Stimulated activated CD8-positive, alpha-beta memory T cell treated with anti-CD3 and anti-CD28 coated beads, Interleukin-7, amount 100 ng/mL, for 1 hour (primary cell): ENCODE measurements at places on chromosomes 5 and 9.

GRCh38 chr5:138273834-138274188 lies 610 bp downstream of the GFRA3 start:
- no peak for DNase-seq

- DNase-seq, result no peak
These were observed 1821.0 kb downstream of the EFNA5 start for GRCh38 chr5:105849701-105850100.

- no peak for DNase-seq
These were observed 129.8 kb upstream of the IL12B start for GRCh38 chr5:159459951-159460538.

GRCh38 chr5:86030753-86031152 lies 587.0 kb upstream of the COX7C start:
- no peak for DNase-seq

DNA sequence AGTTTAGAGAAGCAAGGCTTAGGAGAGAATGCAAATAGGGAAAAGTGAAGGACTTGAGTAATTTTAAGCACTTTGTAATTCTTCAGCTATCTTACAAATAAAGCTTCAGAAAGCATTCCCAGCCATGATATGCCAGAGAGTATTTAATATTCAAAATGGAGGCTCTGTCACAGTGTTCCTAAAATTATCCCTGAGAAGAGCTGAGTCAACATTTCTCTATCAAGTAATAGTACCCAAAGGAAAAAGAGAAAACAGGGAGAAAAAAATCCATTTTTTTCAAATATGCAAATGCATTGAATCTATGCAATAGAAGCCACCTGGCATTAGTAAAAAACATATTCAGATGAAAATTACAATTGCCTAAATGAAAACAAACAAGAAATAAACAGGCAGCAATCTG lies 392.6 kb upstream of the FAM174A start:
- DNase-seq, result no peak

GRCh38 chr9:113446323-113446740 lies 17.2 kb upstream of the RGS3 start:
- DNase-seq, result no peak

DNA sequence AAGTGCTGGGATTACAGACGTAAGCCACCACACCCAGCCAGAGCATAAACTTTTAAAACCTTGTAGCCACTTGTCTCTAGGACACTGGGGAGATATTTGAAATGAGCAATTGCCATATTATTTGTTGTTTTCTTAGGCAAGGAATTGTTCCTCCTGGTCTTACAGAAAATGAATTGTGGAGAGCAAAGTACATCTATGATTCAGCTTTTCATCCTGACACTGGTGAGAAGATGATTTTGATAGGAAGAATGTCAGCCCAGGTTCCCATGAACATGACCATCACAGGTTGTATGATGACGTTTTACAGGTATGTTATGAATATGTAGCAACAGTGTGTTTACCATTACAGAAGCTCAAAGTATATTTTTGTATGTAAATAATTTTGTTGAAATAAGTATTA lies 30.5 kb downstream of the SFXN1 start:
- DNase-seq, result no peak

DNA sequence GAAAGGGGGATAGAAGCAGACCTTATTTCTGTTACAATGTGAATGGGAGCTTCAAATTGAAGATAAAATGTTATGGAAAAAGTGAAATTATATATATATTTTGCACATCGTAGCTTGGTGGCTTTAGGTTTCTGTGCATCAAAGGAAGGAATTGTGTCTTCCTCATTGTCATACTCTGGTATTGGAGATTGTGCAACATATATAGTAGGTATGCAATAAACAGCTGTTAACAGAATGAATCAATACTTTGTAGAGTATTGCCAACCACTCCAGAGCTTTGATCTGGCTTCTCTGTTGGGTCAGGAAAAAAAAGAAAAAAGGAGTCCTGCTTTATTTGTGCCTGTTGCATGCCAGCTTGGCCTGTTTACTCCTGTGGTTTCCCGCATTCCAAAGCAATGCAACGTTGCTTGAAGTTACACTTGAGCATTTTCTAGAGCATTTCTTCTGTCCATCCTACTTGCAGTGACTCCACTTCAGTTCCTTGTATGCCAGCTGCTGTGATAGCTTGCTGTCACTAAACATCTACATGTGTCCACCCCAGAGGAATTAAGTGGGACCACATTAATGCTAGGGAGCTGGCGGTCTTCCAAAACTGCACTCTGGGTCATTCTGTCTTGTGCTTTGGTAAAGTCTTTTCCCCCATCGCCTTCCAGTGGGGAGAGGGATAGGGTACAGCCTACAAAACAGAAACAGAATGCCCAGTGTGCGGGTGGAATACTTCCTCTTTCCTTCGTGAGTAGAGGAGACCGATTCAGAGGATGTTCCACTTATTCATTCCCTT lies 62.0 kb upstream of the MEF2C start:
- no peak for DNase-seq

- DNase-seq, result no peak
These were observed 13.3 kb downstream of the SPARC start for GRCh38 chr5:151673421-151673820.

DNA sequence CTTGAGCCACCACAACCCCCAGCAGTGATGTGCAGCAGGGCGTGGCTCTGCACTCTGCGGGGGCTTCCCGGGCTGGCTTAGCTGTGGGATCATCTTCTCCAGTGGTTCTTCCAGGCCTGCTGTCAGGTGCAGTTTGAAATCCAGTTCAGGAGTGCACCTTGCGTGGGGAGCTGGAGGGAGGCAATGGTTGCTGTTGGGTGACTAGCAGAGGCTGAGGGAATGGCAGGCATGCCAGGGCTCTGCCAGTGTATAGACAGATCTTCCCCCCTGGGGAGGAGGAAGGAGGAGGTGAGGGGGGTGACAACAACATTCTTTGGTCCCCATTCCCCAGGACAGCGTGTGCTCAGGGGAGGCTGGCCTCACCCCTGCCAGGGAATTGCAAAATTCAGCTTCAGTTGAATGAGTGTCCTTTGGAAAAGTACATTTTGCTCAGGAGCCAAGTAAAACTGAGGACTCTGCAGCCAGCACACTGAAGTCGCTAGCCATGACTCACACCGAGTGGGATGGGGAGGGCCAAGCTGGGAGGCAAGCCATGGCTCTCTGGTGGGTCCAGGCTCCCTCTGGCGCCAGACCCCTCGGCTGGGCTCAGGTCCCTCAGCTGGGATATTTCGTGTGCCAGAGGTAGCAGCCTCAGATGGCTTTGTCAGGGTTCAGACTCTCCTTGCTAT lies 35.0 kb downstream of the ERGIC1 start:
- DNase-seq, result no peak

- DNase-seq, result no peak
These were observed 377.7 kb upstream of the SMARCA2 start for GRCh38 chr9:1637401-1637800.

DNA sequence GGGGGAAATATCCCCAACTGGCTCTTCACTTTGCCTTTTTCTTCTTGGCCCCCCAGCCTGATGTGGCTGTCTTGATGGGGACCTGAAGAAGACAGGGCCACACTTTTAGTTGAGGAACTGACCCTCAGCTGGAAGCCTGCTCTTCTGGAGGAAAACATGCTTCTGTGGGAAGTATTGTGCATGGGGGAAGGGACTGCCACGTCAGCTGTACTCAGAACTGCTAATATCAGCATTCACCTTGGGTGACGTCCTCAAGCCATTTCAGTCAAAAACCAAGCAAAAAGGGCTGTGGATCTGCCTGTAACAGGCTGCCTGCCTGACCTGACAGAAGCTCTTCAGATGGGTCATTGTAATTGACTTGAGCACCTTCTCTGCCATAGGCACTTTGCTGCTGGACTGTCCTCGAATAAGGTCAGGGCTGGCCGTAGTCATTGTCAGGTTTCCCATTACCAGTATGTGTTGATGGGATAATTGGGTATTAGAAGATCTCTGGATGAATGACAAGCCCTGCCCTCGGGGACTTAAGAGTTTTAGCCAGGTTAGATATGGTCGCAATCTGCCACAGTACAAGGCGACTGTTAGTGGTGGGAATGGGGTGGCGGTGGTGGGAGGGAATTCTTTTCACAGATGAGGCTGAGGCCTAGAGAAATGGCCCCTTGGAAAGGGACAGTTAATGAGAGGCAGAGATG lies 10.4 kb downstream of the RAI14 start:
- DNase-seq, result no peak

- DNase-seq, result no peak
These were observed 278.1 kb downstream of the AOPEP start for GRCh38 chr9:95004411-95005277.
